ENCODE measurements at places on chromosomes 4 and X.

DNA sequence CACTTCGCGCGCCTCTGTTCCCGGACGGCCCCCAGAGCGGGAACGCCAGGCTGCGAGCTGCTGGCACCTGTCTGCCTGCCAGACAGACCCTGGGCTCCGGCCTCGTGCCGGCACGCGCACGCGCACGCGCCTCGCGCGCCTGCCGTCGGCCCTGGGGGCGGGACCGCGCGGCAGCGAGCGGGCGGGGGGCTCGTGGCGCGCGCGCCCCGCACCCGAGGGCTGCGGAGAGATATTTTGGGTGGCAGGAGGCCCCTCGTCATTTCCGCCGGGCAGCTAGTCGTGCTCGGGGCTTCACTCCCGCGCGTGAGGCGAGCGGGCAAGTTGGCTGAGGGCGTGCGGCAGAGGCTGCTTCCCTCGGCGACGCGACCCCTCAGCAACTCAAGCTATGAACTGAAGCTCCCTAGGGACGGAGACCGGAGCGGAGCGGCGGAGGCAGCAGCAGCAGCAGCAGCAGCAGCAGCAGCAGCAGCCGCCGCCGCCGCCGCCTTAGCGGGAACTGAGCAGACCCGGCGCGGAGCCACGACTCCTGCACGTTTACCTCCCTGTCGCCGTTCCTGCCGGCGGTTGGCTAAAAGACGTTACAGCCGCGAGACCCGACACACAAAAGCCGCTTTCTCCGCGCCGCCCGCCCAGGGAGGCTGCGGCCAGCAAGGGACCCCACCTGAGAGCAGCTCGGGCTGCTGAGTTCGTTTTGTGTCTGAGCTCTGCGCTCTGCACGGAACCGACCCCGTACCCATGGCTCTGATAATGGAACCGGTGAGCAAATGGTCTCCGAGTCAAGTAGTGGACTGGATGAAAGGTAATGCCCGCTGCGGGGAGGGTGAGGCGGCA is at the start of gene CNKSR2:
Gene CNKSR2, plus strand, starts transcription at position 256 of the 831 bp plus-strand sequence. Its CDS starts 480 bp downstream, at position 736.
- DNase-seq: peak; percentile 21

DNA sequence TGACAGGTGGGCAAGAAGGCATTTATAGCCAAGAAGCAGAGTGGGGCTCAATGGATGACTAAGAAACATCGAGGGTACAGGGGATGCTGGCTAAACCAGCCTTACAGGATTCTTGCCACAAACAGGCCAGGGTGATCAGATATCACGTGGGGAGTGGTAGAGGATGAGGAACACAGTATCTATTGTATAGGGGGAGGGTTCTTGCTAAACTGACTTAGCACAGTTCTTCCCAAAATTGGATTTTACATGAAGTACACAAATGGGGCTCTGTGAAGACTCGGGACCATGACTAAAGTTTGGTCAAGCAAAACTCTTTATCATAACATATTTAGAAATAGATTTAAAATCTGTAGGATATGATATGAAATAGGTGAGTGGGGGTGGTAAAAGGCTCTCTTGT is 144.0 kb upstream of the ATOH1 start:
- DNase-seq: no peak

- DNase-seq: peak; percentile 13
These were observed 39.3 kb upstream of the TXK start for GRCh38 chr4:48173056-48173991.

DNA sequence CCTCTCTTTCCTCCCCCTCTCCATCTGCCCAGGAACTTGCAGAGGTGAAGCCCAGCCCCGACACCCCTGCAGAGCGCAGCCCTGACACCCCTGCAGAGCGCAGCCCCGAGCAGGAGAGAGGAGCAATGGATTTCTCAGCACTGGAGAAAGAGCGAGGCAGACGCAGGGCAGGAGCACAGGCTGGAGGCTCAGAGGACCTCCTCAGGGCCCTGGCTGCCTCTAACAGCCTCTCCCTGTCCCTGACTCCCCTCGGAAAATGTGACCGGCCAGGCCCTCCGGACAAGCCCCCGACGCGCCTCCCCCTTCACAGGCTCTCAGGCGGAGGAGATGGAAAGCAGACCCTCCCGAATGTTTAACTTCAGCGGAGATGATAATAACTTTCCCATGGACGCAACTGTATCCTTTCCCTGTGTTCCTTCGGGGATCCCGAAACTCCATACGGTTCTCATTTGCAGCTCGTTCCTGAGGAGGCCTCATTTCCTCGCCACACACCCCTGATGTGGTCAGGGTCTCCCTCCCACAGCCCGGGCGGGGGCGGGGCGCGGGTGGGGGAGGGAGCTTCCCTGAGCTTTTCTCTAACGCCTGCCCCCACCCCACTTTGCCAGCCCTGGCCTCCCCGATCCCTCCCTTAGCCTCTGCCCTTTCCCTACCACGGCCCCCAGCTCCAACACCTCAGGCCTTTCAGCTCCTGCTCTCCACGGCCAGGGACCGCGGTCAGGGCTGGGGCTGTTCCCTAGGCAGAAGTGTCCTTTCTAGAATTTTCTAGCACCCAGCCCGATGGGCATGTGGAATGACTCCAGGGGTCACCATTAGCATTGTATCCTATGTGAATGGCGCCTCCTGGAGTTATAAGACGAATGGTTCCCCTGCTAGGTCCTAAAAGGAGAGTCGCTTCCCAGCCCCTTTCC is 201.1 kb upstream of the BCOR start:
- DNase-seq: peak; percentile 40

DNA sequence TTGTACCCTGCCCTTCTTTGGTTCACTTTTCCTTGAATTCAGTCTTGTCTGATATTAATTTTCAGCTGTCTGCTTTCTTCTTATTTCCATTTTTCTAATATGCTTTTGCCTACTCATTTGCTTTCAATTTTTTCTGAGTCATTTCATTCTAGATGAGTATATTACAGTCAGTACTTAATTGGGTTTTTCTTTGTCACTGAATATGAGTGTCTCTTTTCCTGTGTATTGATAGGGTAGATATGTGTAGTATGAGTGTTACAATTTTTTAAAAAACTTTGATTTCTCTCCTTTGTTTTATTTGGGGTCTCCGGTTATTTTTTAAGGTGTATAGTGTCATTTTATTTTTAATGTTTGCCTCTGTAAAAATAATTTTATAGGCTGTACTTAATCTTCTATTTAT is 222.2 kb downstream of the IDS start:
- DNase-seq: no peak

GRCh38 chrX:48003367-48003757 is 427 bp downstream of the ZNF182 start:
- DNase-seq: no peak
